ENCODE measurements at places on chromosomes 16 and 17.

- no peak for DNase-seq
These were observed 2.4 kb downstream of the HIC1 start for GRCh38 chr17:2057175-2057759.

DNA sequence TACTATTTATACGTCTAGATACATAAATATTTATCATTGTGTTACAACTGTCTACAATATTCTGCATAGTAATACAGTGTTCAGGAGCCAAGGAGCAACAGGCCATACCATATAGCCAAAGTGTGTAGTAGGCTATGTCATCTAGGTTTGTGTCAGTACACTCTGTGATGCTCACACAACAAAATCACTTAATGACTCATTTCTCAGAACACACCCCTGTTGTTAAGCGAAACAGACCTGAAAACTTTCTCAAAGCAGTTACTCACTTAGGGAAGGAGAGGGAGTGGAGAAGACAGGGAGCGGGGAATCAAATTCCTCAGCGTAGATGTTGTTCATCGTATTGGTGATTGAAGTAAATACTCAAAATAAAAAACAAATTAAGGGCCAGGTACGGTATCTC lies 269.5 kb downstream of the STX8 start:
- no peak for DNase-seq

DNA sequence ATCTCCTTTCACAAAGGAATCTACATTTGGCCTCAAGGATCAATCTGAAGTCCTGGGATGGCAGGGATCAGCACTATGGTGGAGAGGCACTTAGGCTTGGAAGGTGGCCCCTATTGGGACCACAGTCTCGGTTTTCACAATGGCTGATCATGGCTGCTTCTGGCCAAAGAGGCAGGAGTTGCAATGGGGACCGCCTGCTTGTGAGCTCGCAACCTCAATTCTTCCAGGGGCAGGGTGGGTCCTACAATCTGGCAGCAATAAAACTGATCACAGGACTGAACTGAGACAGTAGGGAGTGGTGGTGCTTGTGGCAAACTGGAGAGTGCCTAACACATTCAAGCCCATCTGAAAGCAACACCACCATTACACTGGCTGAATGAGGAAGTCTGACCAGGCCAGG lies 83.1 kb downstream of the NETO2 start:
- DNase-seq: no peak

DNA sequence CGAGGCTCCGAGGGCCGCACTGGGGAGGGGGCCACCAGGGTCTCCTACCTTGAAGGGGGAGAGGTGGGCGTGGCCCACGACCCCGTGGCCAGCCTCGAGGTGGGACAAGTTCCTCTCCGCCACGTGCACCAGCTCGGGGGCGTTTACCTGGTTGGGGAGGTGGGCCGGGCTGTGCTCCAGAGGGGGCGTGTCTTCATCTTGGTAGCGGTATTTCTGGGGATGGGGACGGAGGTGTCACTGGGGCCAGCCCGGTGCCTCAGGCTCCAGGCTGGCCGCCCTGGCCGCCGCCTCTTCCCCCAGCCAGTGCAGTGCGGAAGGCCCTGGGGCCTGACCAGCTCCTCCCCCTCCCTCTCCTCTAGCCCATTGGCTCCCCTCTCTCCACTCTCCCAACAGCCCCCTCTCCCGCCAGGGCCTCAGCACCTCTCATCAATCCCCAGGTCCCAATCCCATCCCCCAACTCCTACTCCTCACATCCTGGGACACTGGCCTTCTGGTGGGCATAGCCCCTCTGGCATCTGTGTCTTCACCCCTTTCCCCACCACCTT lies 11.5 kb downstream of the DLG4 start:
- no peak for DNase-seq

GRCh38 chr16:72468582-72468981 lies 296.6 kb upstream of the PMFBP1 start:
- no peak for DNase-seq

DNA sequence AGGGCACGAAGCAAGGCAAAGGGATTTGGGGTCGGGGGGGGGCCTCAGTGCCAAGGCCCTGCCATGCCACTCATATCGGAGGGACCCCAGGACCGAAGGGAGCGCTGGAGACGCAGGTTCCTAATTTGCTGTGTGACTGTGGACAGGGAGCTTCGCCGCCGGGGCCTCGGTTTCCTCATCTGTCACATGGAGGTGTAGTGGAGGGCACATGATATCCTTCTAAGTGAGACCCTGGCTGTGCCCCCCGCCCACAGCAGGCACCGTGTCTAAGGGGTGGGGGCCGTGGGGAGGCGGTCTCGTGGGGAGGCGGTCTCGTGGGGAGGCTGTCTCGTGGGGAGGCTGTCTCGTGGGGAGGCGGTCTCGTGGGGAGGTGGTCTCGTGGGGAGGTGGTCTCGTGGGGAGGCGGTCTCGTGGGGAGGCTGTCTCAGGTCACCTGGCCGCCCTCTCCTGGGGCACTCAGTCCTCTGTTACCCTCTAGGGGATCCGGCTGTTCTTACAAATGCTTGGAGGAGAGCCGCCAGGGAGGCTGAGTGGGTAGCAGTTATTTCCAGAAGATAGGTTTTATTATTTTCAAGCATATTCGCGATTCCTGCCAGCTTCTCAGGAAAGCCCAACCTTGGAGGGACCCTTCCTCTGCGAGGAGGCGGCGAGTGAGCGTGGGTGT lies 205.0 kb downstream of the NTN1 start:
- DNase-seq: no peak

DNA sequence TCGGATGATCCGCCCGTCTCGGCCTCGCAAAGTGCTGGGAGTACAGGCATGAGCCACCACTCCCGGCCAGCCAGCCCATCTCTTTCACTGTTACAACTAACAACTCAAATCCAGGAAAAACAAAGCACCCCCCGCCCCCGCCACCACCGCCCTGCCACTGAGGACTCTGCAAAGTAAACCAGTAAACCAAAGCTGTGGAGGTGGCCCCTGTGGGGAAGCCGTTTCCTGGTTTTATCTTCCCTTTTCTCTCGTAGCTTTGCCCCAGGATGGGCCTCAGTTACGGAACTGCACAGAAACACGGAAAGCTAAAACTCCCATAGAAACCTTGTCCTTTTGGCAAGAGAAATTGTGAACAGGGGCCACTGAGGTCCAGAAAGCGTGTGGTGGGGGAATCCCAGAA lies 17.5 kb downstream of the CHMP6 start:
- no peak for DNase-seq

GRCh38 chr16:48535369-48535787 lies 74.6 kb downstream of the N4BP1 start:
- no peak for DNase-seq

- DNase-seq: no peak
These were observed 14.9 kb upstream of the B4GALNT2 start for GRCh38 chr17:49117587-49118230.

- DNase-seq: no peak
These were observed at the start of the genes CXCL16 and ZMYND15 for GRCh38 chr17:4739122-4740024. CXCL16 (minus strand) TSS chr17:4739928; CDS start chr17:4739339, 589 bp downstream. ZMYND15 (plus strand) TSS chr17:4739833; CDS start chr17:4740549, 716 bp downstream.

GRCh38 chr16:80994451-80994850 lies 12.2 kb downstream of the CMC2 start:
- no peak for DNase-seq

- DNase-seq: no peak
These were observed 210.6 kb downstream of the MAP2K4 start for GRCh38 chr17:12231355-12231682.

DNA sequence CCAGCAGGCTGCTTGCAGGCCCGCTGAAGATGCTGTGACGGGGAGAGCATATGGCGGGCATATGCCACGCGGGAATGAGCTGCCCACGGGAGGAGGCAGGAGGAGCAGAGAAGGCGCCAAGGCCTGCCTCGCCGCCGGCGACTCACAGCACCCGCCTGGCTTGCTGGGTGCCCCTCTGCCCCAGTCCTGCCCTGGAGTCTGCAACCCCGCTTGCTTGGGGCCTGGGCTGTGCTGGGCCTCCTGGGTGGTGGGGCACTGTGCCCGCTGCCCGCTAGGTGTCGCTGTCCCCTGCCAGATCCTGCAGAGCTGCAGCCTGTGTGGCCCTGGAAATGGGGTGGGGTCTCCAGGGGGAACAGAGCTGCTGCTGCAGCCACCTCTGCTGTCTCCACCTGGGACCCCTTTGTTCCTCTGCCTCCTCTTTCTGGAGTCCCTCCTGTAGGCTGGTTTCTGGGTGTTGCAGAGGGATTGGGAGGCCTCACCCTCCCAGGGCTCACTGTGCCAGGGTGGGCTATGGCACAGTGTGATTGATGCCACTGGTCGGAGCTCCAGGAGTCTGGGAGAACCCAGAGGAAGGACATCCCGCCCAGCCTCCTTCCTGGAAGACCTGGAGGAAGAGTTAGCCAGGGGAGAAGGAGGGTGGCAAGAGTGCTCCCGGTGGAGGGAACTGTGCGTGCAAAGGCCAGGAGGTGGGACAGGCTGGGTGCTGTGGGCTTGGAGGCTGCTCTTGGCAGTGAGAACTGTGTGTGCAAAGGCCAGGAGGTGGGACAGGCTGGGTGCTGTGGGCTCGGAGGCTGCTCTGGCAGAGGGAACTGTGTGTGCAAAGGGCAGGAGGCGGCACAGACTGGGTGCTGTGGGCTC lies 141.0 kb upstream of the CIBAR2 start:
- DNase-seq: peak; percentile 29

DNA sequence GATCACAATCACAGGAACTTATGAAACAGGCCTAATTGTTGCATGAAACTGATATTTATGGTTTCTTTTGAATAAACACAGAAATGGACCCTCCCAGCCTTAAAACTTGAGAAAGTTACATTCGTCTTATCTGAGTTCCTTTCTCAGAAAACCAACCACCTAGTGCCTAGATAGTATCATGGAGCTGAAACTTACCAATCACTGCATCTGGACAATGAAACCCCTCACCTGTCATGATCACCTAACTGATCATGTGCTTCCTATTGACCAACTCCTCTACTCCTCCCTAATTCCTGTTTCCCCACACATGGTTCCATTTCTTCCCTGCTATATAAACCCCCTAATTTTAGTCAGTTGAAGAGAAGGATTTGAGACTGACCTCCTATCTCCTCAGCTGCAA lies 216.1 kb downstream of the SLC39A11 start:
- DNase-seq: no peak

- no peak for DNase-seq
These were observed 103.1 kb downstream of the STX8 start for GRCh38 chr17:9472541-9472940.

GRCh38 chr16:73771196-73772064 lies 525.2 kb upstream of the PSMD7 start:
- no peak for DNase-seq

DNA sequence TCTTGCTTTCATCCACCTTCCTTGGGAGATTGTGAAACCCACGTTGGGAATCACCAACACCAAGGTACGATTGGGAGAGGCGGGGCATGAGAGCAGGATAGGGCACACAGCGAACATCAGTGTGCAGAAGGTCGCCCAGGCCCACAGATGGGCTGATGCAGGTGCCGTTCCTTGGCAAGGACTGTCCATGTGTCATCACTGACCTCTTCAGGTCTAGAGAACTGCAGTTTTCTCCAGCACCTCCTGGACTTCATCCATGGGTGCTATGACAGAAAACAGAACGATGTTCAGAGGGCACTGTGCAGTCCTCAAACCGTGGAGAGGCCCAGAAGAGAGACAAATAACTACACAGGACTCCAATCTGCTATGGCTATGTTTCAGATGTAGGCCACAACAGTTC lies 23.9 kb upstream of the TAT start:
- no peak for DNase-seq

DNA sequence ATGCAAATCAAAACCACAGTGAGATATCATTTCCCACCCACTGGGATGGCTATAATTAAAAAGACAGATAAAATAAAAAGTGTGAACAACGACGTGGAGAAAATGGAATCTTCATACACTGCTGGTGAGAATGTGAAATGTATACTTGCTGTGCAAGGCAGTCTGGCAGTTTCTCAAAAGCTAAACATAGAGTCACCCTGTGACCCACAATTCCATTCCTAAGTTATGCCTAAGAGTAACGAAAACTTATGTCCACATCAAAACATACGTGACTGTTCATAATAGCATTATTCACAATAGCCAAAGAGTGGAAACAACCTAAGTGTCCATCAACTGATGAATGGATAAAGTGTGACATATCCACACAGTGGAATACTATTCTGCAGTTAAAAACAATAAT lies 38.1 kb upstream of the VPS4A start:
- no peak for DNase-seq

- no peak for DNase-seq
These were observed 385.5 kb downstream of the SEC14L1 start for GRCh38 chr17:77526259-77526711.

DNA sequence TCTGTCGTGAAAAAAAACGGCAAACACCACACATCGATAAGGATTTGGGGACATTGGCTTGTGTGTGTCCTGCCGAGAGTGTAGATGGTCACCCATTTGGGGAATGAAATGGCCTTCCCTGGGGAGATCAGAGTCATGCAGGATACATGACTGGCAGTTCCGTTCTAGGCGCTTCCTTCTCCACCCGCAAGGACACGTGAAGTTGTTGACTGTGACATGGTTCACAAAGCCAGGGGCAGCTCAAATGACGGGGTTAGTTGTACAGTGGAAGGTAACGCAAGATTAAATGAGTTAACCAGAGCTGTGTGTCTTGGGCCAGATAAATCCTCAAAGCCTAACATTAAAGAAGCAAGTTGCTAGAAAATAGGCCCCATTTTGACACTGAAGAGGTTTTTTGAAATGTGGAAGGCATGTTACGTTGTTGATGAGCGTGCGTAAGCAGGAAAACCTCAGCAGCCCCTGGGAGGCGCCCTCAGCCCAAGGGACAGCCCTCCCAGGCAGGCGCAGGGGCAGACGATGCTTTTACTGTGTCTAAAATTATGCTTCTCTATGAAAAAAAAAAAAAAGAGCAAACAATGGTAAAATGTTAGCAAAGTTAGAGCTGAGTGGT lies 35.9 kb upstream of the CHMP6 start:
- DNase-seq: no peak

- DNase-seq: no peak
These were observed 10.2 kb upstream of the TMEM238L start for GRCh38 chr17:10814075-10814474.

DNA sequence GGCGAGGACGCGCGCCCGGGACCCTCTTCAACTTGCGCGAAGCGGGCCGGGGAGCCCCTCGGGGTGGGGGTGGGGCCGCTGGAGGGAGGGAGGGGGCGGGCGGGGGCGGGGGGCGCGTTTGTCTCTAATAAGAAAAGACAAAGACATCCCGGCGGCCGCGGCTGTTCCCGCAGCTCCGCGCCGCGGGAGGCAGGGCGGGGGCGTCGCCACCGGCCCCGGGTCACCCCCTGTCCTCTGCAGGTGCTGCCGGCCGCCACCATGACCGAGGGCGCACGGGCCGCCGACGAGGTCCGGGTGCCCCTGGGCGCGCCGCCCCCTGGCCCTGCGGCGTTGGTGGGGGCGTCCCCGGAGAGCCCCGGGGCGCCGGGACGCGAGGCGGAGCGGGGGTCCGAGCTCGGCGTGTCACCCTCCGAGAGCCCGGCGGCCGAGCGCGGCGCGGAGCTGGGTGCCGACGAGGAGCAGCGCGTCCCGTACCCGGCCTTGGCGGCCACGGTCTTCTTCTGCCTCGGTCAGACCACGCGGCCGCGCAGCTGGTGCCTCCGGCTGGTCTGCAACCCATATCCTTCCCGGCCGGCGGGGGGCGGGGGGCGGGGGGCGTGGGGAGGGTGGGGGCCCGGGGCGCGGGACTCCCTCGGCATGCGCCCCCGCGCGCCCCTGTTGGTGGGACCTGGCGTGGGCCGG lies 714 bp downstream of the CACNA1H start:
- no peak for DNase-seq

GRCh38 chr16:30949650-30950515 lies 1.0 kb downstream of the ORAI3 start:
- DNase-seq: no peak

GRCh38 chr17:65772989-65773388 lies 211.5 kb upstream of the AXIN2 start:
- no peak for DNase-seq

GRCh38 chr16:58306327-58306726 lies 11.5 kb upstream of the PRSS54 start:
- no peak for DNase-seq
